ENCODE measurements at places on chromosomes 16 and 17.
A peak's percentile ranks its signal among the peaks of the same experiment; 100 is the strongest.

DNA sequence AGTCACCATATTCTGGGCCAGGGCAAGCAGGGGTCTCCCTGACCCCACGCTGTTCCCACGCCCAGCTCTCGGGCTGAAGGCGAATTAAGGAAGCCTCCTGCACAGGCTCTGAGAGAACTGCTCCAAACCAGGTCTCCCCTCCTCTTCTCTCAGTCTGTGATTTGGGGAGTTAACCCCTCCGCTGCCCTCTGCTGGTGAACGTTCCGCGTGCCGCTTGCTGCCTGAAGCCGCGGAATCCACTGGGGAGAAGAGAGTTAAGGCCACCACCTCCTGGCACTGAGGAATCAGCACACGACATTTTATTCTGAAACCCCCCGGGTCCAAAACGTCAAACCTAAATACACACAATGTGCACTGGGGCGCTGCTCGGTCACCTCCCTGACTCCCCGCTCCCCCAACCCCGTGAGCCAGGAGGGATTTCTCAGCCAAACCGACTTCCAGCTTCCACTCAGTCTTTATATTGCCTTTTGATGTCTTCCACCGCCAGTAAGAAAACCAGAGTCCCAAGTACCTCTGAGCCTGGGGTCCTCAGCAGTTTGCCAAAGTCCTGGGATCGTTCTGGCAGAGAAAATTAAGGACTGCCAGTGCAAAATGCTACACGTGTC is 54.4 kb upstream of the RCVRN start:
- DNase-seq: no peak

DNA sequence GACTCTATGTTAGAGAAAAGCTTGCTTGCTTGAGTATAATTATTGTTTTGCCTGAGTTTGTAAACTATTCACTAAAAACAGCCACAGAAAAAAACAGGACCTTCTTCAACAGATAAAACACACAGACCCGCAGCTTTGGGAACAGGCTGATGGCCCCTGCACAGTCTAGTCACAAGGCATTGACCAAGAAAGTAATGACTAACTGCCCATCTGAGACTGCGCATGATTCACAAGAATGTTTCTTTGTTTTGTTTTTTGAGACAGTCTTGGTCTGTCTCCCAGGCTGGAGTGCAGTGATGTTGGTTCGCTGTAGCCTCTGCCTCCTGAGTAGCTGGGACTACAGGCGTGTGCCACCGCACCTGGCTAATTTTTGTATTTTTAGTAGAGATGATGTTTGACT is 2.8 kb upstream of the ZKSCAN2 start:
- no peak for DNase-seq

DNA sequence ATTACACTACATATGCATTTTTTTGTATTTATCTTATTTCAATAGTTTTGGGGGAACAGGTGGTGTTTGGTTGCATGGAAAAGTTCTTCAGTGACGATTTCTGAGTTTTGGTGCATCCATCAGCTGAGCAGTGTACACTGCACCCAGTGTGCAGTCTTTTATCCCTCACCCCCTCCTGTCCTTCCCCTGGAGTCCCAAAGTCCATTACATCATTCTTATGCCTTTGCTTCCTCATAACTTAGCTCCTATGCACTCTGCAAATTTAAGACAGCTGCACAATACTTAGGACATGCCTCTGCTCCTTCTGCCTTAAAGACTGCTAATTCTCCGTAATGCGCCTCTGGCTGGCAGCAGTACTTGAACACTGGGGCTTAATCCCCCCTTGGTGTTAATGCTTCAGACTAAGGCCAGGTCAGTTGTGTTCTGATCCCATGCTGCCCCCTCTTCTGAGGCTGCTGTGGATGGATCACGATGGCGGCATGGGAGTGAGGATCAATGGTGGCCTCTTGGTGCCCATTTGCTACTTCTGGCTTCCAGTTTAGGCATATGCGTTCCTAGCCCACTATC is 146.2 kb downstream of the PARN start:
- DNase-seq: no peak

DNA sequence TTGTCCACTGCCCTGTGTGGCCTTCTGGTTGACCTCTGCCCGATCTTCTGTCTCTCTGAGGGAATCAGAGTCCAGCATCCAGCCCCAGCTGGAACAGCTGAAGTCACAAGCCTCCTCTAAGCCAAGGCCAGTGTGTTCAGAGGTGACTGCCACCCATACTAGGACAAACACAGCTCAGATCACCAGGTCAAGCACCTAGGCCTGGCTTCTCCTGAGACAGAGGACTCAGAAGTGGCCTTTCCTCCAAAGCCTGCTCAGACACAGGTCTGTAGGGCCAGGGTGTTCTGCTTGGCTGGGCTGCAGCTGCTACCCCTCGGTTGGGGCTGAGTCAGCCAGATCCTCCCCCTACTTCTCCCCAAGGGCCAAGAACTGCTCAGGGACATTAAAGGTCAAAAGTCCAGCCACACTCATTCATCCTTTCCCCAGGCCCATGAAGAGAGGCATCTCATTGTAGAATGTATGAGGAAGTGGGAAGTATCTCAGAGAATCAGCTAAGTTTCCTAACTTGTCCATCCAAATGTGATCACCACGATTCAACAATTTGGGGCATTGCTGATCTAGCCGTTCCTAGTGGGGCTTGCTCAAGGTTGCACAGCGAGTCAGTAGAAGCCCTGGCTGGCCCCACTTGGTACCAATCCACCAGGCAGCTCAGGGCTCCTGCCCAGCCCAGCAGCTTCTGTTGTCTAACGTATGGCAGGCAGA is 7.6 kb downstream of the SLC46A1 start:
- DNase-seq: no peak

DNA sequence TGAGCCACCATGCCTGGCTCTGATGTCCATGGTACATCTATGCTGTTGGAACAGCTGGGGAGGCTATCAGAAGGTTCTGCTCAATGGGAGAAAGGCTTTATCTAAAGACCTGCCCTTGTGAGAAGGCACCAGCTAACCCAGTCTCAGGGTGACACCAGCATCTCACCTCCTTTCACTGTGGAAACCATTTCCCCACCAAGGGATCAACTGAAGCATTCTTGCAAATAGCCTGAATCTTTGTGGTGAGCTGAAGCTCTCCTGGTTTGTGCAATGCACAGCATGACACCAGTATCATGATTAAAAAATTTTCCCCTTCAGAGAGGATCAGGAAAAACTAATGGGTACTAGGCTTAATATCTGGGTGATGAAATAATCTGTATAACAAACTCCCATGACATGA is 5.1 kb downstream of the CCL18 start:
- DNase-seq: no peak

- DNase-seq: no peak
Measured at GRCh38 chr16:89658221-89658879, 714 bp downstream of the SPATA33 start.

DNA sequence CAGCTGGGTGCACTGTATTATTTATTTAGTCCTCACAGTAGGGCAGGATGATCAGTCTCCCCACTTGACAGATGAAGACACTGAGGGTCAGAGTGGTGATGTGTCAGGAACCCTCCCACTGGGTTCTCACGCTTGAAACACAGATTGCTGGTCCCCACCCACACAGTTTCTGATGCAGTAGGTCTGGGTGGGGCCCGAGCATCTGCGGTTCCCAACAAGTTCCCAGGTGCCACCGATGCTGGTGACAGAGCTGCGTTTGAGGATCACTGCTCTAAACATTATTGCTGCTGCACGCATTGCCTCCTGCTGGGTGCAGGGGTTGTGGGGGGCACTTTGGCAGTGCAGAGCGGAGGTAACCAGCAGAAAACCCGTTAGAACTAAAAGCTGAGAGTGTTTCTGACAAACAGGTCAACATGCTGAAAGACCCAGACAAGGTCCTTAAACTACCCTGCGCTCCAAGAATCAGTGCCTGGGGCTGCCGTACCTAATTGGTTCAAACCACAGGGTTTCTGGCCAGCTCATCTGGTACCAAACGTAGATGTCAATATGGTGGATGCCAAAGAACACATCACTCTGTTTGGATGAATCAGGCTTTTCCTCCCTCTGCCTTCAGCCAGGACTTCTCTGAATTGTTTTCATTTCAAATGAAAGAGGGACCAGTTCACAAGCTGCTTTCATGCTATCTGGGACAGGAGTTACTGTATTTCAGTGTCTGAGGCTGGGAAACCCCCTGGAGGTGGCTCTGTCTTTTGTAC is 76.0 kb downstream of the ABCC1 start:
- DNase-seq: no peak

GRCh38 chr17:5687646-5688045 is 103.3 kb upstream of the NLRP1 start:
- DNase-seq: no peak

- no peak for DNase-seq
Measured at GRCh38 chr17:65584604-65585521, 23.4 kb upstream of the AXIN2 start.

GRCh38 chr17:51629232-51629631 is 368.9 kb downstream of the UTP18 start:
- DNase-seq: no peak

- DNase-seq: no peak
Measured at GRCh38 chr17:82400830-82401229, 17.3 kb upstream of the HEXD start.

DNA sequence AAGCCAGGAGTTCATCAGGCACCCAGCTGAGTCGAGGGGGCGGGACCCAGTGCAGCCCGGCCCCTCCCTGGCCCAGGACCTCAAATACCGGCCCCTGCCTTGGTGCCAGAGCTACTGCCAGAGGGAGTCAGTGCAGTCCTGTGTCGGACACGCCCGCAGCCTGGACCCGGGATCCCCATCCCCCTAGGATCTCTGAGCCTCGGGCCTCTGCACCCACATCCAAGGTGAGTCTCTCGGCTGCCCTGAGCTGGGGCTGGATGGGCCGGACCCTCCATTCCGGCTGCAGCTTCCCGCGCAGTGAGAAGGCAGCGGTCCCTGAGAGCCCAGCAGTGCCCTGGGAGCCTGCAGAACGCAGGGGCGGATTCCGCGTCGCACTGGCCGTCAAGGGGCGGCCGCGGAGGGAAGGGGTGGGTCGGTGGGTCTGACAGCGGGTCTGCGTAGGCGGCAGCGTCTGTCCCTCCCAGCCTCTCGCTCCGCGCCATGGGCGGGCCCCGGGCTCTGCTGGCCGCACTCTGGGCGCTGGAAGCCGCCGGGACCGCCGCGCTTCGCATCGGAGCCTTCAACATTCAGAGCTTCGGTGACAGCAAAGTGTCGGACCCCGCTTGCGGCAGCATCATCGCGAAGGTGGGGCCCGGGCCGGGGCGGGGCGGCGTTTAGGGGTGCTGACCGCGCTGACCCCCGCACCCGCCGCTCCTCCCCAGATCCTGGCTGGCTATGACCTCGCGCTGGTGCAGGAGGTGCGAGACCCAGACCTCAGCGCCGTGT is at the start of gene DNASE1L2:
Gene DNASE1L2, plus strand, starts transcription at position 108 of the 765 bp plus-strand sequence. Its CDS starts 373 bp downstream, at position 481.
- no peak for DNase-seq

GRCh38 chr17:74314877-74315276 is 11.1 kb upstream of the KIF19 start:
- no peak for DNase-seq

DNA sequence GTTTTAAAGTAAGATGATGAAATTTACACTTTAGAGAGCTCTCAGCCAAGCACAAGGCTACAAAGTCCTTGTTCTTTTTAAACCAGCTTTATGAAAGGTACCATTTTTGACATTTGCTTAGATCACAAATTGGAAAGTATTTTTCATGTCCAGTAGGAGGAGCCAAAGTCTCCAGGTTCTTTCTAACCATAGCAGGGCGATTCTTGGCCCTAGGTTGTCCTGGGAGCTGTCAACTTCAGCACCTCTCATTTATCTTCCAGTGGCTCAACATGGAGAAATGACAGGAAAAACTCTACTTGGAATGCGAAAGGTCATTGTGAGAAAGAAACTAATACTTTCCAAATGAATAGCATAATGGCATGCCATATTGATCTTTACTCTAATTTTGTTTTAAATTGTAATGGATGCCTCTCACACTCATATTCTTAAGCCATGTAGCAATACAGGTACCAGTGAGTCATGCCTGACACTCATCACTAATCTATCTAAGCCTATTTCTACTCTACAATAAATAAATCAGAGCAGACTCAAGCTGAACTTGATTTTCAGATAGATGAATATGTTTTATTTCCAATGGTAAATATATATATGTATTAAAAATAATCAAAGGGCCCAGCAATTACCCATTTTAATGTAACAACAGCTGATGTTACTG is 919.1 kb upstream of the EEF2KMT start:
- peak; percentile 6 for DNase-seq

- no peak for DNase-seq
Measured at GRCh38 chr17:73589363-73589980, 54.8 kb downstream of the SDK2 start.

DNA sequence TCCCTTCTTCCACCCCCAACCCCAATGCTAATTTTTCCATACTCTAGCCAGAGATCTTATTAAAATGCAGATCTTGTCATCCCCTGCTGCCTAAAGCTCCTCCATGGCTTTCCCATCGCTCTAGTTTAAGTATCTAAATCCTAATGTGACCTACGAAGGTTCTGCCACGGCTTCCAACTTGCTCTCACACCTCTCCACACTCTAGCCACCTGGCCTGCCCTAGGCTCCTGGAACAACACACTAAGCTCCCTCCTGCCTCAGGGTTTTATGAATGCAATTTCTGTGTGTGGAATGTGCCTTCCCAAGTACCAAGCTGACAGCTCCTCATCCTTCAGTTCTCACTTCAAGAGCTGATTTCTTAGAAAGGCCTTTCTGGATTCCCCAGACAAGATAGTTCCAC is 16.6 kb downstream of the NXPH3 start:
- DNase-seq: no peak

- no peak for DNase-seq
Measured at GRCh38 chr17:7840441-7840840, 6.4 kb downstream of the KDM6B start.

- peak; percentile 96 for DNase-seq
Measured at GRCh38 chr17:31596382-31597323, 205.2 kb downstream of the RAB11FIP4 start.

DNA sequence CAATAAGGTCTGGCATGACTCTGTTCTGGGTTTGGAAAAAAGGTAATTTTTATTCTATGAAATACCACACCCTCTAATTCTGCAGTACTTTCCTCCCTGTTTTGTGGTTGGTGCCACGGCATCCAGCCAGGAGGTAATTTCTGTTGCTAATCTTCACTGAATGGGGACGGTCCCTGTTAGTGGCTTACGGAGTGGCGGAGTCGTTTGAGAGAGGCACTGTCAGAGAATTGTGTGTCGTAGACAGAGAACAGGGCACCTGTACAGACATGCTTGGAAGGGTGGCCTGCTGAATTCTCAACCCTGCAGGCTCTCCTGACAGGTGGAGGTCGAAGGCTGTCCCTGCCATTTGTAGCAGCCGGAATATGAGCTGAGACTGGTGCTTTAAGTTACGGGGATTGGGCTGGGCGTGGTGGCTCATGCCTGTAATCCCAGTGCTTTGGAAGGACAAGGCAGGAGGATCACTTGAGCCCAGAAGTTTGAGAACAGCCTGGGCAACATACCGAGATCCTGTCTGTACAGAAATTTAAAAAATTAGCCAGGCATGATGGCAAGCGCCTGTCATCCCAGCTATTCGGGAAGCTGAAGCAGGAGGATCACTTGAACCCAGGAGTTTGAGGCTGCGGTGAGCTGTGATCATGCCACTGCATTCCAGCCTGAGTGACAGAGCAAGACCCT is 33.2 kb downstream of the EEF2K start:
- DNase-seq: no peak

- DNase-seq: no peak
Measured at GRCh38 chr16:64094181-64094965, 1027.5 kb downstream of the CDH11 start.

GRCh38 chr16:54285414-54286089 is 1.0 kb downstream of the IRX3 start:
- DNase-seq: no peak

- DNase-seq: no peak
Measured at GRCh38 chr16:13921328-13921727, 1.4 kb downstream of the ERCC4 start.
